ENCODE measurements at places on chromosomes 5 and 9.
A peak's percentile ranks its signal among the peaks of the same experiment; 100 is the strongest.

GRCh38 chr5:181246276-181247049, 2.8 kb upstream of the RACK1 start:
- peak; percentile 81 for DNase-seq

DNA sequence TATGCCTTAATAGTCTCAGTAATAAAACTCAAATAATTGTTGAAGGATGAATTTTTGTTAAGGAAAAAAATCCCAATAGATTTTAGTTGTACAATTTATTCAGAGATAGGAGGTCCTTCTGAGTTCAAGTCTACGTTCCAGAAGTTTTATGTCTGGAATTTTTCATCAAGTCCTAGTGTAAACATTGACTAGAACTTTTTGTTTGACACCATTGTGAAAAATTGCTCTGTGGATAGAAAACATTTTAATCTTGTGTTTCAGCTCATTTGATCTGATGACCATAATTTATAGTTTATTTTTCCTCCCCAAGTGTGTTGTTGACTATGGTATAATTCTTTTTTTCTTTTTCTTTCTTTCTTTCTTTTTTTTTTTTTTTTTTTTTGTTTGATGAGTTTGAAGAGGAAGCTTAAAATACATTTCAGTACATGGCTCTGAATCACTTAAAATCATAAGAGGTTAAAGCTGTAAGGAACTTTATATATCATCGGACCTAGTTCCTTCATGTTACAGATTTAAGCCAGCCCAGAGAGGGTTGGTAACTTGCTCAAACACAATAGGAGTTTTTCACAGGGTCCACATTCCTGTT, 20.7 kb downstream of the ITGA1 start:
- no peak for DNase-seq

GRCh38 chr9:108099854-108100253, 610.3 kb upstream of the KLF4 start:
- DNase-seq = no peak

GRCh38 chr9:4886698-4887097, 94.0 kb downstream of the RCL1 start:
- no peak for DNase-seq

- DNase-seq = no peak
Observed at GRCh38 chr5:447501-447900, 4.5 kb downstream of the EXOC3 start.

DNA sequence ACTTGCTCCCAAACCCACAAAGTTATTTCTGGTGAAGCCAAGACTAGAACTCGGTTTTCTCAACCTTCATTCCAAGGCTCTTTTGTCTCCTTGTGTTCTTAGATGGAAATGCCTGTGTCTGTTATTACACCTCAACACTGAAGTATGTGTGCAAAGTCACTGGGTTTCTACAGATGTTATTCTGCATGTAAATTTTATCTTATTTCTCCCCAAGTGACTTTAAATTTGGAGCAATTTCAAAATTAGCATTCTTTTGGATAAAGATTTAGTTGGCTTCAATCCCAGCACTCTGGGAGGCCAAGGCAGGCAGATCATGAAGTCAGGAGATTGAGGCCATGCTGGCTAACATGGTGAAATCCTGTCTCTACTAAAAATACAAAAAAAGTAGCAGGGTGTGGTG, 104.4 kb upstream of the GNA14 start:
- DNase-seq = no peak

DNA sequence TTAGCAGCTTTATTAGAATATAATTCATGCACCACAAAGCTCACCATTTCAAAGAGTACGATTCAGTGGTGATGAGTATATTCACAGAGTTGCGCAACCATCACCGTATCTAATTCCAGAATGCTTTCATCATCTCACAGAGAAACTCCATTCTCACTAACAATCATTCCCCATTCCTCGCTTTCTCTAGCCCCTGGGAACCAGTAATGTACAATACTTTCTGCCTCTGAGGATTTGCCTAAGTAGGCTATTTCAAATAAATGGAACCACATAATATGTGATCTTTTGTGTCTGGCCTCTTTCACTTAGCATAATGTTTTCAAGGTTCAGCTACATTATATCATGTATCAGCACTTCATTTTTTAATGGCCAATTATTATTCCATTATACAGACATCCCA, 145.1 kb upstream of the ADAMTS16 start:
- no peak for DNase-seq

GRCh38 chr9:126160067-126160853, 166.4 kb upstream of the MVB12B start:
- no peak for DNase-seq
